ENCODE measurements at places on chromosomes 12 and 14.

- no peak for DNase-seq
Observed at GRCh38 chr14:85604714-85605113, 74.8 kb downstream of the FLRT2 start.

DNA sequence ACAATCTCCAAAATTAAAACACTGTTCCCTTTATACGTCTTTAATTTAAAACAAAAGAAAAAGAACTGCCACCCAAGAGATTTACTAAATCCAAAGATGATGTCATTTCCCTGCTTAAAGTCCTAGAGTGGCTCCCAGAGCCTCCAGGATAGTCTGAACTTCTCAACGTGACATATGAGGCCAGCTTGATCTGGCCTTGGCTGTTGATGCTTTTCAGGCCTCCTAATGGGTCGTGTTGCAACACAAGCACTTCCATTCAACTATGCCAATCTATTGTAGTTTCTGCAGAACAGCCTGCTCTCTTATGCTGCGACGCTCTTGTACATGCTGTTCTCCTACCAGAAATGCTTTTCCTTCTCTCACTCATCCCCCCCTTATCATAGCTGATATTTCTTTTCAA, 35.7 kb downstream of the LGR5 start:
- no peak for DNase-seq

- DNase-seq: no peak
Observed at GRCh38 chr12:44889162-44889561, 13.0 kb upstream of the NELL2 start.

GRCh38 chr12:54824402-54824801, 29.9 kb upstream of the MUCL1 start:
- peak; percentile 15 for DNase-seq

- no peak for DNase-seq
Observed at GRCh38 chr12:42097971-42098370, 46.7 kb downstream of the GXYLT1 start.

DNA sequence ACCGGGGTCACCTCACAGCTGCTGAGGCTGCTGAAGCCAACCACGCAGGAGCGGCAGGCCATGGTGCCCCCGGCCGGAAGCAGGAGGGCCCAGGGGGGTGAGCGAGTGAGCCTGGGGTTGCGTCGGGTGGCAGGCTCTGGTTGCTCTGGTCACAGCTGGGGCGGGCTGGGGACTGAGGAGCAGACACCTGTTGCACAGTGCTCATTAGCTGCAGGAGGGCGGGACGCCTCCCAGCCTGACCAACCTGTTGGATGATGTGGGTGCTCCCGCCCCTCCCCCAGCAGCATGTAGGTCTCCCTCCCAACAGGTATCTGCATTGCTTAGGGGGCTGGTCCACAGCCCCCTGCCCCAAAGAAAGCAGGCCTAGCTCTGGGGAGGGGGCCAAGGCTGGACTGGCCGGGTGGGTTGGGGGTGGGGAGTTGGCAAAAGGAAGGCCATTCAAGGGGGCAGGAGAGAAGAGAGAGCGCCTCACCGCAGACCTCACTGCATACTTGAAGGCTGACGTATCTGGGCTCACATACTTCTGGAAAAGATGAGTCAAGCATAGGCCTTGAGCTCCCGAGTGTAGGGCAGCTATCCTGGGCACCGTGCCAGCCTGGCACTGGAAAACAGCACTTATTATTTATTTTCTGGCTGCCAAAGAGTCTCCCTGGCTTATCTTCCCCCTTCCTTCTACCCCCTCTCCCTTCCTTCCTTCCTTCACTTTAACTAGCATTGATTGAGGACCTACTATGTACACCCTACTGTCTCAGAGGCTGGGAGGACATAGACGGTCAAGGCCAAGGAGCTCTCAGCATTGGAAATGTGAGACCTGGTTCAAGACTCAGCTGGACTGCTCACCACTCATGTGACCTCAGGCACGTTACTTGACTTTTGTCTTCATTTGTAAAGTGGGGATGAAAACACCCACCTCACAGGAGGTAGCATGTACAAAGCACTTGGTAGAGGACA, at the start of gene KRT80:
KRT80 (minus strand) TSS at position 174 of the 951 bp plus-strand sequence; CDS start at position 62, 112 bp downstream.
- peak; percentile 99 for DNase-seq

DNA sequence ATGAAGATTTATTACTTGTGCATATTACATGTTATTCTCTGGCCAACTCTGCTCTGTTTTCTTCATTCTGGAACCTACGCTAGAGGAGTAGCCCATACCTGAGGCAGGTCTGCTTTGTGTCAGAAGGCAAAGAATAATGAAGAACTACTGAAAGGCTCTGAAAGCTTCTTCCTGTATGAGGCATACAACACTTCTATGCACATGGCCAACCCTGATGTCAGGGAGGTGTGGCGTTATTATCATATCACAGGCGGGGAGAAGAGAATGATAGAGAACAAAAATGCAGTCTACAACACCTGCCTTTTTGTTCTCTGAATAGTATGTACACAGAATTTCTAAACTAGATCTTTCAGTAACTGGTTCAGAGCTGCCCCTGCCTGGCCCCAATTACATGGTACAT, 32.5 kb upstream of the CRY1 start:
- DNase-seq: no peak

DNA sequence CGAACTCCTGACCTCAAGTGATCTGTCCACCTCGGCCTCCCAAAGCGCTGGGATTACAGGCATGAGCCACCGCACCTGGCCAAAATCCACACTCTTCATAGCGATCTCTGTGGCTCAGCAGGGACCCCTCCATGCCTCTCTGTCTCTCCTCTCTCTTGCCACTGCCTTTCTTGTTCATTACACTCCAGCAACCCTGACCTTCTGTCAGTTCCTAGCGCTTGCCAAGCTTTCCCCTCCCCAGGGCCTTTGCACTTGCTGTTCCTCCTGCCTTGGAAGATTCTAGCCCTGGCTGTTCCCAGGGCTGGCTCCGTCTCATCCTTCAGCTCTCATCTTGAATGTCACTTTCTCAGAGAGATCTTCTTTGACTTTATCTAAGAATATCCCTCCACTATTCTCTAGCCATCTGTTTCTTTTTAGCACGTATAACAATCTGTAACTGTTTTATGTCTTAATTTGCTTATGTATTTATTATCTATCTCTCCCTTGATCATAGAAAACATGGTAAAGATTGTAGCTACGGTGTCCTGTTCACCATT, 38.9 kb upstream of the MAP1LC3B2 start:
- DNase-seq: no peak

DNA sequence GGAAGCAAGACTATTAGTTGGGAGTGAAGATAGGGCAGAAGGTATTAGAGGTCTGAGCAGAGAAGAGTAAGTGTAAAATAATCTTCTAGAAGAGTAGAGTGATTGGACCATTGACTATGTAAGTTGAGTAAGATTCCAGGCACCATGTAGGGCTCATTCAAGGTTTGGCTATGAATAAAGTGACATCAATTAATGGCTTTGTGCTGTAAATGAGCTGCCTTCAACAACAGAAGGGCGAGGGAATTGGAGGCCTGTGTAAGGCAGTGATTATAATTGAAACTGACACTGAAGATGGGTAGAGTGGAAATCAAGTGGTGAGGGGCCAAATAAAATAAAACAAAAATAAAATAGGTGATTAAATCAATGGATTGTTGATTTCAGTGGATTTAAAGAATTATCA, 26.4 kb downstream of the PTPRQ start:
- DNase-seq: no peak

Measured in PC-3 (cell line).